Stimulated activated CD8-positive, alpha-beta memory T cell treated with anti-CD3 and anti-CD28 coated beads, Interleukin-4, amount 100 ng/mL, for 24 hours (primary cell): ENCODE measurements at places on chromosomes 7 and 10.

DNA sequence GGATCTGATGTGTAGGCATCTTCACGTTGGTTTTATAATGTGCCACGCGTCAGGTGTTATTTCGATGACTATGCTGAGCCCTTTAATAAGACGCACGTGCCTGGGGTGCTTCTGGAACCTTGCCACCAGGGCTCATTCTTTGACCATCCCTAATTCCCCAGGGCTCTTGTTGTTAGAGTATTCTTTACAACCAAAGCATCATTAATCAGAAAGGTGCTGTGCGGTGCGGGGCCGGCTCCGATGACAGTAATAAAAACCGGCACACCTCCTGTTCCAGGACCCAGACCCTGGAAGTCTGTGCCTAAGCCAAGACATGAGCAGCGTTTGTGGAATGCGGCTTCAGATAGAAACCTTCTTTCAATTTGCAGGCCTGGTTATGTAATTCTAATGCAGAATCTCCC is 58.4 kb downstream of the MGMT start:
- no peak for DNase-seq

DNA sequence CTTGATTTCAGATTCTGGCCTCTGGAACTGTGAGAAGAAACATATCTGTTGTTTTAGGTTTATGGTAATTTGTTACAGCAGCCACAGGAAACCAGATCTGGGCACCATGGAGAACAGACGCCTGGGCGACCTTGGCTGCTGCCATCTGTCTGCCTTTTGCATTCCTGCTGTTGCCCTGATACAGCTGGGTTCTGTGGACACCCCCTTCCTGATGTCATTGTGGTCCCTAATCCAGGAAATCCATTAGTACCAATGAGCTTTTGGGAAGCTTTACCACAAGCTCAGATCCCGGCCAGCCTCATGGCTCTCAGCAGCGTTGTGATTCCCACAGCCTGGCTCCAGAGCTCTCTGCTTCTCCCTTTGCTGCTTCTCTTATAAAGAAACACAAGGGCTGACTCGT is 174.2 kb upstream of the NPS start:
- DNase-seq = no peak

- no peak for DNase-seq
Measured at GRCh38 chr7:130305433-130306042, 12.6 kb downstream of the CPA4 start.

DNA sequence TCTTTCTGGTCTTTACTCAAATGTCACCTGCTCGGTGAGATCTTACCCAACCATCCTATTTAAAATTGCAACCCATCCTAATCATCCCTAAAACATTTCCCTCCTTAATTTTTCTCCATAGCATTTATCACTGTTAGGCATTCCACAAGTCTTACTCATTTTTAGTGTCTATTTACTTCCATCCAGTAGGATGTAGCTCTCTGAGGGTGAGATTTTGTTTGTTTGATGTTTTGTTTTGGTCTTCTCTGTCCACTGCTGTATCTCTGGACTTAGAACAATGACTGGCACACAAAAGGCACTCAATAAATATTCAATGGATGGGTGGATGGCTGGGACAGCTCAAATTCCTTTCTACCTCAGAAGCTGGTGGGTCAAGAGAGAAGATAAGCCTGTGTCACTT is 15.8 kb upstream of the DUSP5 start:
- DNase-seq = no peak

GRCh38 chr10:106680061-106680460 is 484.4 kb downstream of the SORCS1 start:
- no peak for DNase-seq

DNA sequence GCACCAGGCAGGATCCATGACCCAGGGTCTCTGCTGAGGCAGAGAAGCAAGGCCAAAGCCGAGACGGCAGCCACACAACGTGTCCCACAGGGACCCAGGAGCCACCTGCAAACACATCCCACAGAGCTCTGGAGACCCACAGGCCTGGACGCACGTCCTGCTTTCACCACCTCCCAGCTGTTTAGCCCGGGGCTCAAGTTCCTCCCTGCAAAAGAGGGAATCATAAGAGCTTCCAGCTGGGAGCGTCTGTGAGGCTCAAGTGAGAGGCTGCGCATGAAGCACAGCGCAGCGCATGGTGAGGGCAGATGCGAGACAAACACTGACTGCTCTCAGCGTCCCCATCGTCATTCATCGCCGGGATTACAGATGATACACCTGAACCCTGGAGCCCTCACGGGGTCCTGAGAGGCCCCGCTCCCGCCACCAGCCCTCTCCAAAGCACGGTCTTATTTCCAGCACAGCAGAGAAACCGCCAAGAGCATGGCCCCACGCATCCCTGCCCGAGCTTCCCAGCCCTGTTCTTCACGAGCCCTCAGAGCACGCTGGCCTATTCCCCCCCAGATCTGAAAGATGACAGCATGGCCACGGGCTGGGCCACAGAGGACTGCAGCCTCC is 88.7 kb downstream of the MAD1L1 start:
- no peak for DNase-seq

- DNase-seq = no peak
Measured at GRCh38 chr10:38003026-38003425, 7.4 kb upstream of the ZNF33A start.

- no peak for DNase-seq
Measured at GRCh38 chr10:30098629-30099028, 39.2 kb upstream of the JCAD start.

DNA sequence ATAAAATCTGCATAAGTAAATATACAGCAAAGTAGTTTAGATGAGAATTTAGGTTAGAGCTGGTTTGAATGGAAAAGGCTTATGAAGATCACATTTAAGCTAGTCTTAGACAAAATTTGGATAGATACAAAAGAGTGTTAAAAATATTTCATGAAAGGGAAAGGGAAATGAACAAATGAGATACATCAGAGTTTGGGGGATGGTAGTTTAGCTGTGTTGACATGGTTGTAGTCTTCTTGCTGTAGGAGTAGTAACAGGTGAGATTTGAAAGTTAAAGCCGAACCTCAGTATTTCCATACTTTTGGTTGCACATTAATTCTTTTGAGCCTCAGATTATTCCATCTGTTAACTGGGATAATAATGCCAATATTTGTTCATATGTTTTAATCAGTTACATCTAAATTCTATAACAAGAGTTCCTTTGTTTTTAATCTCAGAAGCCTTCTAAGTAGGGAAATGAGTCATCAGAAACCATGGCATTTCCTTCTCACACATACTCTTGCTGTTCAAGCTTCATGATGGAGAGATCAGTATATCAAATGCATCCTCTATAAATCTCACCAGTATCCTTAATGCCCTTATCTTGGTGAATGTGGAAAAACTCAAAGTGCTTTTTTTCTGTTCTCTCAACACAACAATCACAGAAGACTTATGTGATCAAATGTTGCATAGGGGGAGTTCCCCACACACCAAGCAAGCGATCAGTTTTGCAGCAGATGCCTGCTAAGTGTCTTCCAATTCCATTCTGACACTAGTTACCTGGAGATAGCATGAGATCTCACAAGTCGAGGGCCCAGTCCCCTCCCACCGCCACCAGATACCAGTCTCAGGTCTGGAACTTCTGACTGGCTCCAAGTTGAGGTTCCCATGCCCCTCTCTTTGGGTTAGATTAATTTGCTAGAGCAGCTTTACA is 84.7 kb downstream of the MAPK8 start:
- DNase-seq = no peak

- no peak for DNase-seq
Measured at GRCh38 chr7:64310426-64310825, 3.3 kb upstream of the ZNF736 start.

GRCh38 chr7:79868010-79868409 is 266.6 kb upstream of the GNAI1 start:
- DNase-seq = no peak

DNA sequence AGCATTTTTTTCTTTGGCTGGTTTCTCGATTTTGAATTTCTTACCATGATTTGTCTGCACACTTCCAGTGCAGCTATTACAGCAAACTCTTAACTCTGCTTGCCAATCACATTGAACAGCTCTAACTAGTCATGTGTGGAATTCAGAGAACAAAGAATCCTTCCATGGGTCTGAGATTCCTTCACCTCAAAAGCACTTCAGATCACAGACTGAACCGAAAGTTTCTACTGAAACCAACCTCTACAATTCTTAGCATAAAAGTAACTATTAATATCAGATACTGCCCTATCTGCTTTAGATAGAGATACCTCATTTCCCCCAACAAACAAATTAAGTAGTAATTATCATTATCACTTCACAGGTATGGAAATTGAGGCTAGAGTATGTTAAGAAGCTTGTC is 56.5 kb upstream of the SP4 start:
- DNase-seq = no peak

DNA sequence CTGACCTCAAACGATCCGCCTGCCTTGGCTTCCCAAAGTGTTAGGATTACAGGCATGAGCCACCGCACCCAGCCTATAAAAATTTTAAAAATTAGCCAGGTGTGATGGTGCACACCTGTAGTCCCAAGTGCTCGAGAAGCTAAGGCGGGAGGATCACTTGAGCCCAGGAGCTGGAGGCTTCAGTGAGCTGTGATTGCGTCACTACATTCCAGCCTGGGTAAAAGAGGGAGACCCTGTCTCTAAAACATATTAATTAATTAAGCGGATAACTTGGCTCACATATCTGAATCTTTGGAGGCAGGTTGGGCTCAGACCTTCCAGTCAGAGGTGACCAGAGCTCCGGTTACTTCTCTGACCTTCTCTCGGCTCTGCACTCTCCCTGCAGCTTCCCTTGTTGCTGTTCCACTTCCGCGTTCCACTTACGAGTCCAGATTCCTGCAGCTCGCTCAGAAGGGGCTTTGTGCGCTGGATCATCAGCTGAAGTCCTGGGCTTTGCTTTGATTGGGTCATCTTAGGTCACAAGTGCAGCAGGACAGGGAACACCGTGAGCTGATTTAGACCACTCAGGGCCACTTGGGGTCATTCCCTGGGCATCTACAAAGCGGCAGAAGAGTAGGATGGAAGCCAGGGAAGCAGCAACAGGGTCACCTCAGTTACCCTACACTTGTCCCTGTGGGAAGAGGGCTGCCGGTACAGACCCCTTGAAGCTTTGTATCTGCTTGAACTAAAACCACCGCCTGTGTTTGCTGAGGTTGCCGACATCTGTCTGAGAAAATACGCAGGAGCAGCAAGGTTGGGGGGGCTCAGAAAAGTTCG is 2.0 kb upstream of the ARPC1B start:
- DNase-seq = no peak

GRCh38 chr10:87694011-87694794 is 34.5 kb downstream of the PAPSS2 start:
- no peak for DNase-seq

DNA sequence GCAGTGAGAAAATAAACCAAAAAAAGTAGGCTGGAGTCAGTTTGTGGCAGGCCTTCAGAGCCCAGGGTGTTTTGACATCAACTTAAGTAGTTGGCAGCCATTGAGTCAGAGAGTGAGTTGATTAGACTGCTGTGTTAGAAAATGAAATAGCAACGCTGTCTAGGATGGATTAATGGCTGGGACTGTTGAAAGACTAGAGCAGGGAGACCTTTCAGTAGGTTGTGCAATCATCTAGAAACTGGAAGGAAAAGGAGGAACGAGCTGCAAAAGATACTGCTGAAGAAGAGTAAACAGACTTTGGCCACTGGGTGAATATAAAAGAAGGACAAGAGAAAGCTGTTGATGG is 28.6 kb upstream of the TRIL start:
- no peak for DNase-seq

DNA sequence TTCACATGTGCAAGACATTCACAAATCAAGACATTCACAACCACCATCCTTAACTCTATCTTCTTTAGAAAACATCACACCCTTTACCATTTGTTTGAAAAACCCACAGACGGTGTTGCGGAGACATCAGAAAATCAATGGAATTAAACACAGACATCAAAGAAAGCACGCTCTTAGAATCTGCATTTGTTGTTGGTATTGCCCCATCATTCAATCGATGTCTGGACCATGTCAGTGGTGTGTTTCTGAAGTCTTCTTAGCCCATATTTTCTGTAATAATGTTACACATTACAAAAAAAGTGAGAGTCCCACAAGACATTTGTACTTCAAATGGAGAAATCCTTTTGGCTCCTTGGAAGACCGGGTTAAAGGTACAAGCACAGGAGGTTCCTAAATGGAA is 173.9 kb upstream of the AOAH start:
- DNase-seq = no peak

- no peak for DNase-seq
Measured at GRCh38 chr7:17408245-17408903, 109.9 kb downstream of the AHR start.

DNA sequence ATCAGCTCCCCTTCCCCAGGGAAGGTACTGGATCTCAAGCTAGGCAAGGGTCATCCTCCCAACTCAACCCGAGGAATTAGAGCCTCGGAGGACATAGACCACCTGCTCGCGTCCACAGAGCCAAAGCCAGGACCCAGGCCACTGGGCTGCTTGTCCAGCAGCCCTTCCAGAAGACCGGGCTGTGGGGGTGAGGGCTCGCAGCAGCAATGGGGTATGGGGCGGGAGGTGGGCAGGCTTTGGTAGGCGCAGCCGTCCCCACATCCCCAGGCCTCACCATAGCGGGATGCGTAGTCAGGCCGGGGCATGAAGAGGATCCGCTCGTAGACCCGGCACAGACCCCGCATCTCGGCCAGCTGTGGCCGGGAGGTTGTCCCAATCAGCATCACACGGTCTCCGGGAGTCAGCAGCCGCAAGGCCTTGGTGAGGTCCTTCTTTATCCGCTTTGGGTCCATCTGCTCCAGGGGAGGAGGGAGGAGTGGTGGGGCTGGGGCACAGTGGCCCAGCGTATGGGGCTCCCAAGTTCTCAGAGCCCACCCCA is 5.0 kb upstream of the ASB10 start:
- no peak for DNase-seq

GRCh38 chr10:88783724-88784123 is 18.8 kb upstream of the LIPM start:
- DNase-seq = no peak

GRCh38 chr10:122140941-122141623 is 130.0 kb upstream of the BTBD16 start:
- no peak for DNase-seq

GRCh38 chr10:24382596-24382978 is 173.6 kb downstream of the KIAA1217 start:
- DNase-seq = no peak

- no peak for DNase-seq
Measured at GRCh38 chr10:85400981-85401695, 965.5 kb downstream of the GRID1 start.
